M059J (cell line): ENCODE measurements at places on chromosomes 6 and 20. TPM values are rescaled to one million over a fixed set of nuclear protein-coding genes. Genes with fewer than 3 reads are reported as not detected.

- DNase-seq, result no peak
Observed at GRCh38 chr20:21522481-21523280, 8.8 kb upstream of the NKX2-2 start.

- DNase-seq, result peak; percentile 87
Observed at GRCh38 chr20:4108495-4109306, 93.3 kb upstream of the RNF24 start.

The OR10C1 gene
- not detected in 2 replicates for total RNA-seq

The OR2H1 gene
- not detected in 2 replicates for total RNA-seq

DNA sequence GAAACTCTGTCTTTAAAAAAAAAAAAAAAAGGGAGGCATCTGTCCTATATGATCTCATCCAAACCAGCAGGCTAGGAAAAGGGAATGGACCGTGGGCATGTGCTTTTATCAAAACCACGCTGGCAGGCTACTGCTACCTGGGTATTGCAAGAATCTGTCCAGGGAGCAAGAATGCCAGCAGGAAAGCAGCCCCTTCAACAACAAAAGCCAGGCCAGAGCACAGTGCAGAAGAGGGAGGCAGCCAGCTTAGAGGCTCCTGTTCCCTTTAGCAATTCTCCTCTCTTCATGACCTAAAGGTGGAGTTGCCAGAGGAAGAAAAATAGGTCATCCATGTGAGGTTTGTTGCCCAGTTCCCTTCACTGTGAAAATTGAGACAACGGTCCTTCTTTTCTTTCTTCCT lies 18.2 kb downstream of the TBC1D20 start:
- DNase-seq, result no peak

The C6orf52 gene
- 0.32 and 0.44 TPM in 2 replicates for total RNA-seq

DNA sequence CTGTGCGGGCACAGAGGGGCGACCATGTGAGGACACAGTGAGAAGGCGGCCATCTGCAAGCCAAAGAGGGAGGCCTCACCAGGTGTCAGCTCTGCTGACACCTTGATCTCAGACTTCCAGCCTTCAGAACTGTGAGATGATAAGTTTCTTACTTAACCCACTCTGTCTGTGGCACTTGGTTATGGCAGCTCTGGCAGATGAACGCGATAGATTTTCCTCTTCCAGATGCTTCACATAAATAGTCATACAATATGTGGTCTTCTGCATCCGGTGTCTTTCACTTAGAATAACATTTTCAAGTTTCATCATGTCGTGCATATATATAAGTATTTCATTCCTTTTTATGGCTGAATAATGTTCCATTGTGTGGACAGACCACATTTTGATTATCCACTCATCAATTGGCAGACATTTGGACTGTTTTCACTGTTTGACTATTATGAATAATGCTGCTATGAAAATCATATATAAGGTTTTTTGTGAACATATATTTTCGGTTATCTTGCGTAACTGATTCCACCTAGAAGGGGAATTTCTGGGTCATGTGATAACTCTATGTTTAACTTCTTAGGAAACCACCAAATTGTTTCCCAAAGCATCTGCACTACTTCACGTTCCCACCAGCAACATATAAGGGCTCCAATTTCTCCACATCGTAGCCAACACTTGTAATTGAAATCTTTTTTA lies 30.2 kb downstream of the PRR18 start:
- no peak for DNase-seq

The CD109 gene
- total RNA-seq, result 24.0 and 39.3 TPM in 2 replicates

GRCh38 chr6:159067334-159067733 lies 22.5 kb upstream of the TAGAP start:
- peak; percentile 7 for DNase-seq

The HLA-DMB gene
- 5.1 and 8.3 TPM in 2 replicates for total RNA-seq

The LIME1 gene
- 0.12 and 4.4 TPM in 2 replicates for total RNA-seq

DNA sequence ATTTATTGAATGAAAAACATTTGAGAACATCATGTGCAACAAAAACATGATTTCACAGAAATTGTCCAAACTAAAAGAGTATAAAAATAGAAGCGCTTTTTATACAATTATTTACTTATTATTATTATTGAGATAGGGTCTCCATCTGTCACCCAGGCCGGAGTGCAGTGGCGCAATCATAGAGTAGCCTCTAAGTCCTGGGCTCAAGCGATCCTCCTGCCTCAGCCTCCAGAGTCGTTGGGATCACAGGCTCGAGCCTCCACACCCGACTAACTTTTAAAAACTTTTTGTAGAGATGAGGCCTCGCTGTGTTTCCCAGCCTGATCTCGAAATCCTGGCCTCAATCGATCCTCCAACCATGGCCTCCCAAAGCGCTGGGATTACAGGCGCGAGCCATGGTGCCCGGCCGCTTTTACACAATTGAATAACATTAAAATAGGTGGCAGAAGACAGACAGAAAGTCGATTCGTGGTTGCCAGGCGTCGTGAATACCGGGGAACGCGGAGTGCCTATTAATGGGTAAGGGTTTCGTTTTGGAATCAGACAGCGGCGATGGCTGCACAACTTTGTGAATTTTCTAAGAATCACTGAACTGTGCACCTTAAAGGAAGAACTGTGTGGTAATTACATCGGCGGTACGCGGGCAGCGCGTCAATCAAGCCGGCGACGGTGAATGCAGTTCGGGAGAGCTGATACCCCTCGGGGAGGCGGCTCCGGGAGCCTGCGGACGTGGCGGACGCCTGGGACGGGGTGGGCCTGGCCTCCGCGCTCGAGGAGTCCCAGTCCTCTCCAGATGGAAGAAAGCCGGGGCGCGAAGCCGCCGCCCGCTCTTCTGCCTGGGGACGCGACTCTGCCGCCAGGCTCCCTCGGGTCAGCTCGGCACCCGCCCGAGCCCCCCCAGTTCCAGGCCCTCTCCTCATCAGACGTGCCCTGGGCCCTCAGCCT lies 807 bp downstream of the TBC1D20 start:
- peak; percentile 77 for DNase-seq

The PRPH2 gene
- not detected in 2 replicates for total RNA-seq

DNA sequence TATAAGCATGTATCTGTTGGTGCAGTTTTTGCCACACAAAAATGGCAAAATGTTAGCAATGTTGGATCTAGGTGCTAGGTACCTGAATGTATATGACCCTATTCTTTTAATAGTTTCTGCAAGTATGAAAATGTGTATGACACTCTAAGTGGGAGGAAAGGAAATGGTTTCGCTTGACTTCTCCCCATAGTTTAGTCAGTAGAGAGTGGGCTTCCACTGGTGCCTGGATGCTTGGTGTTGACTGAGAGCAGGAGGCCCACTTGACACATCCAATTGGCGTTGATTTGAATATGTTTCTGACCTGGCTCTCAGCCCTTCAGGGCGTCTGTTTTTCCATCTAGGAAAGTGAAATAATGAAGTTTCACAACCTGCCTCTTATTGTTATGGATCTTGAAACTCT lies 41.8 kb upstream of the GABRR1 start:
- no peak for DNase-seq

The ZNF217 gene
- 22.8 and 46.7 TPM in 2 replicates for total RNA-seq

DNA sequence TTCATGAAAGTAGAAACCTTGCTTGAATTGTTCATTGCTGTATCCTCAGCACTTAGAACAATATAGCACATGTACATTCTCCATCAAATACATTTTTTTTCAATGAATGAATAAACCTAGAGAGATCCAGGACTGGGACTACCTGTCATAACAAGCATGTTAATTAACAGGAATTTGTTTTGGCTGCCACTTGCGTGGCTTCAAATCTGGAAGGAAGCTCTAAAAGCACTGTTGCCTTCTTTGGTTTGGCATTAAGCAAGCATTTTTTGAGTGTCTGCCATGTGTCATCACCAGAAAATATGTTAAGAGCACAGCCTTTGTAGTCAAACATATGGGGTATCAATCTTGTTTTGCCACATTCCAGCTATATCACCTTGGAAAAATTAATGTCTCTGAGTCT lies 131.9 kb upstream of the BACH2 start:
- DNase-seq, result no peak

The PI16 gene
- total RNA-seq, result not detected in 2 replicates

GRCh38 chr6:90271831-90272230 lies 24.8 kb downstream of the BACH2 start:
- no peak for DNase-seq

GRCh38 chr20:55449091-55449490 lies 556.2 kb downstream of the CBLN4 start:
- DNase-seq, result no peak

The MCHR2 gene
- total RNA-seq, result 0.15 TPM in 1 of 2 replicates, not detected in the other

DNA sequence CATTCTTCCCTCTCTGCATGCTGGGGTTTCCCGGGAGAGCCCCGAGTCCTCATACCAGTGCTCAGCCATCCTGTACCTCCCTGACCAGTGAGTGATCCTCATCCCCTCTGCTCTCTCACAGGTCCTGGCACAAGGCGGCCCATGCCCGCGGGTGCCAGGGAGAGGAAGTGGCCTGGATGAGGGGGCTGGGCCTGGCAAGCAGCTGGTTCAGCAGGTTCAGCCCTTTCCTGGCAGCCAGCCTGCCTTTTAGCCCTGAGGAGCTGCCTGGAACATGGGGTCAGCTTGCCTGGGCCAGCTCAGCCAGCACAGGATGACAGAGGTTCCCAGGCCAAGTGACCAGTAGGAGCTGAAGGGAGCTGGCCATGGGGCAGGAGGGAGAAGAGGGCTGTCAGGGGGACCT lies 10.9 kb downstream of the MOCS1 start:
- DNase-seq, result no peak

The RSPO4 gene
- total RNA-seq, result not detected in 2 replicates

The SOBP gene
- total RNA-seq, result 1.6 and 2.7 TPM in 2 replicates

- DNase-seq, result no peak
Observed at GRCh38 chr6:41814629-41815028, 27.1 kb downstream of the TOMM6 start.

GRCh38 chr6:36542041-36542440 lies 5.2 kb downstream of the STK38 start:
- DNase-seq, result no peak

GRCh38 chr6:144262470-144263369 lies 22.4 kb upstream of the UTRN start:
- peak; percentile 12 for DNase-seq

The PPIL6 gene
- total RNA-seq, result 2.1 and 9.6 TPM in 2 replicates

The CRISP3 gene
- total RNA-seq, result not detected in 2 replicates

GRCh38 chr6:106800379-106800778 lies 171.0 kb downstream of the QRSL1 start:
- no peak for DNase-seq

DNA sequence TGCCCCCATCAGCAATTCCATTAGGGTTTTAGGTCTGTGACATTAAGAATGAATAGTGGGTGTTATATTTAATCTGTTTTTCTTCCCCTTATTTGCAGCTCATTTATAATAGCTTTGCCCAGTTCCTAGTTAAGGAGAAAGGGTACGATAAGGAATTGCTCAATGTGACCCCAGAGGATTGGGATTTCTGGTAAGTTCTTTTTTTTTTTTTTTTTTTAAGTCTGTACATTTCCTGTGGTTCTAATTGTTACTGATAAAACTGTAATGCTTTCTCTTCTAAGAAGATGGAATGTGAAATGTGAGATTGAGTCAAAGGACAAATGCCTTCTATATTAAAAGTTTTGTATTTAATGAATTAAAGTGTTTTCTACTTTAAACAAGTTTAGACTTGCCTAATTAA lies 5.5 kb downstream of the NT5DC1 start:
- DNase-seq, result no peak

DNA sequence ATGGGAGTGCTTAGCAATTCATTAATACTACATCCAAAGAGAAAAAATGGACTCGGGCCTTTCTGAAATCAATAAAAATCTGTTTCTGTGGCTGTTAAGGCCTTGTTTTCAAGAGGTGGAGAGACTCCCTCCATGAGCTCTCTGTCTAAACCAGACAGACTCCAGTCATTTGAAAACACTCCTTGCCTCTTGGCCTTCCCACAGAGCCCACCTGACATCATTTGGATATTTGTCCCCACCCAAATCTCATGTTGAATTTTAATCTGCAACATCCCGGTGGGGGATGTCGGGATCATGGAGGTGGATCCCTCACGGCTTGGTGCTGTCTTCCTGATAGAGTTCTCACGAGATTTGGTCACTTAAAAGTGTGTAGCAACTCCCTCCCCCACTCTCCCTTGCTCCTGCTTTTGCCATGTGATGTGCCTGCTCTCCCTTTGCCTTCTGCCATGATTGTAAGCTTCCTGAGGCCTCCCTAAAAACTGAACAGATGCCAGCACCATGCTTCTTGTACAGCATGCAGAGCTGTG lies 226.3 kb downstream of the TBXT start:
- no peak for DNase-seq

GRCh38 chr6:106181664-106182418 lies 95.7 kb downstream of the PRDM1 start:
- peak; percentile 95 for DNase-seq

DNA sequence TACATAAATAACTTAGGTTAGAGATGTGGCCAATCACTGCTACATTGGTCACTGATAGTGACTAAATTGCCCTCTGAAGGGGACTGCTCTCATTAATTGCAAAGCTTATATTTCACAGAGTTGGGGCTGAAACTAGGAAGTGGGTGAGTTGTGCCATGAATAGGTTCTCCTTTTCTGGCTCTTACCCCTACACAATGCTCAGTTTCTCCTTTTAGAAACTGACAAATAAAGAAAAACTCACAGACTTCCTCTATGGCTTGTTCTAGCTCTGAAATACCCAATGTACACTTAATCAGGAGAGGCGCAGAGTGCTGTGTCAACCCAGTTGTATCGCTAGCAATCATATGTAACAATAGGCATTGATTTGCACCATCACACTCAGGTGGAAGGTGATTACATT lies 41.2 kb upstream of the PROKR2 start:
- DNase-seq, result no peak

DNA sequence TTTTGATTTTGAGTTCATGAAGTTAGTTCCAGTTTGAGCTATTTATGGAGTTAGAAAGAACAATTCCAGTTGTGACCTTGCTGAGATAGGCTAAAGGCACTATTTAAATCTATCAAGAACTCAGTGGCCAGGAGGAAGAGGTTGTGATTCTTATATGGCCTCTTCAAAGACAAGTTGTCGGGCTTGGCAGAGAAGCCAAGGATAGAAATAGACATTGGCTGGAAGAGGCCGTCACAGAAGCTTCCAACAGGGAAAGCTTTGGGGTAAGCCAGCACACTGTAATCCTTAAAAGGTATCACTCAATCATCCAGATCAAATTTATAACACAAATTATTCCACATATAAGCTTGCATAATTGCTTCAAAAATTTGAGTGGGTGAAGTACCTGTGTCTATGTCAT lies 286.1 kb downstream of the SYNE1 start:
- no peak for DNase-seq

DNA sequence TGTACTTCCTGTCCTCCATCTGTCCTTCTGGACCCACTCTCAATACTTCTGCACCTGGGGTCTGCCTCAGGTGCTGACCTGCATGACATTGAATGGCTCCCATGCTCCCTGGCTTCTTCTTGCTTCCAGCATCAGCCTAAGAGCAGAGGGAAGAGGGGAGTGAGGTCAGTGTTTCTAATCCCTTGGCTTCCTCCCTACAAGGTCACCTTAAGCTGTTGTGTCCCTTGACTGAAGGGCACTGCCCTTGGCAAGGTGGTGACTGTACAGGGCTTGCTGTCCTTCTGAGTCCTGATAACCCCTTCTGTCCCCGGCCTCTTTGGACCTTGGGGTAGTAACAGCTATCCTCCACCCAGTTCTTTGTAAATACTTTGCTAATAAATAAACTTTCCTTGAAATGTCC lies 9.6 kb downstream of the HLA-DMB start:
- DNase-seq, result no peak
